ENCODE measurements at places on chromosomes 12 and 14.

DNA sequence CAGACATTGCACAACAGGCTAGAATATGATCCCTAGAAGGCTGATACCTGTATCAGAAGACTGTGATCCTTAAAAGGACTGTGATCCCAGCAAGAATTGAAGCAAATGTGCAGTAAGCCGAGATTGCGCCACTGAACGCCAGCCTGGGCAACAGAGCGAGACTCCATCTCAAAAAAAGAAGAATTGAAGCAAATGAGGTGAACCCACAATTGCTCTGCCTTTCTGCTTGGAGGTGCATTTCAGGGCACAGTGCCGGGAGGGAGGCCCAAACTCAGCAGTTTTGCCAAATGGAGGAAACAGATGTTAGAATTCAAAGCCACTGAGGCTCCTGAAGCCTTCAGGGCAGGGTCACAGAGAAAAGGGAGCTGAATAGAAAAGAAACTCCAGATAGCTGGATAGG, 61.1 kb upstream of the COCH start:
- no peak for DNase-seq
- H3K4me3 ChIP-seq = no peak overlapping the region
- H3K27ac ChIP-seq = no peak overlapping the region

DNA sequence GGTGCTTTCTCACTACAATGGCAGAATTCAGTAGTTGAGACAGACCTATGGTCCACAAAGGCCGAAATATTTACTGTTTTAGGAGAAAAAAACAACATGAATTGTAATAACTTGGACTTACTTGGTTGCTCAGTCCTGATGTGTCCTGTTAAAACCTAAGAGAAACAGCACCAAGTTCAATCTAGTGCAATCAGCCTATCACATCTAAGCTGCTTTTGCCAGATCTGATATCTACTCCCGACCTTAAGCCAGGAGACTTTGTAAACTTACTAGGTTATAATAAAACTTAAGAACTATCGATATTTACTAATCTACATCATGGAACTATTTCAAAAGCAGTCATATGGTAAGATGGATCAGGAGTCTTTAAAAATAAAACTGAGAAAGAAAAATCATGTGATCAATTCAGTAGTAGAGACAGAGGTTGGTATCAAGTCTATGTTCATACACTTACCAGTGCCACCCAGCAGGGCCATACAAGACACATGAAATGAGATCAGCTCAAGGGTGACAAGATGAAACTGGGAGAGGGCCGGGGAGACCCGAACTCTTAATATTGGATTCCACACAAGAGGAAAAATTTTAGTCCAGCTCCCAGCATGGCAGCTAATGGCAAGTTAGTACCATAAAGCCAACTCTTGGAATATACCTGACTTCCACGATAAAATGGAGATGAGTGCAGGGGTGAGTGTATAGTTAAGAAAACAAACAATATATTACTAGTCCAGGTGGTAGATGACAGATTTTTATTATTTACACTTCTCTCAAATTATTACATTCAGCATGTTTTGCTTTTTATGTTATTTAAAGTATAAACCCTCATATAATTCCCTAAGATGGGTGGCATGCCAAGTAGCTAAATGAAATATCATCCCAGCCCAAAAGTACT, 27.5 kb downstream of the NUDT4 start:
- DNase-seq = no peak
- peaks cover 7% of the 10 kb centered on the region for H3K36me3 ChIP-seq
- H3K27ac ChIP-seq = no peak overlapping the region

DNA sequence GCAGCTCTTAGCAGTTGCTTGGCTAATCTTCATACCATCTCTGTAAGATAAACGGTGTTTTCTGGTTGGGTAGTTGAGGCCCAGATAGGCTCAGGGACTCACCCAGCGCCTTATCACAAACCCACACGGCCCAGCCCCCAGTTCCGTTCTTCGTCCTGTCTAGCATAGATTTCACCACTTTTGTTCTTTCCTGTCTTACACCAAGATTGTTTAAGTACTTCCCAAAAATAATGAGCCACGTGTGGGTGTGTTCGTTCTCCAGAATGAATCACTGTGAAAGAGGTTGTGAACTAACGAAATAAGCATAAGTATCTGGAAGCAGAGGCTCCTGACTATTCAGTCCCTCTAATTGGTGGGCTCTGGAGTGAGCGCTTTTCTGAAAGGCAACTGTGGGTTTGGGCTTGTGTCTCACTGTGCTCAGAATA, 21.4 kb downstream of the ACVR1B start:
- no peaks in the 10 kb centered on the region for H3K4me1 ChIP-seq
- peak; percentile 99 for DNase-seq
- H3K4me3 ChIP-seq = no peak overlapping the region
- H3K27ac ChIP-seq = no peak overlapping the region
- H3K36me3 ChIP-seq = no peaks in the 10 kb centered on the region

- H3K27me3 ChIP-seq = no peaks in the 10 kb centered on the region
- H3K27ac ChIP-seq = no peak overlapping the region
- peaks cover 17% of the 10 kb centered on the region for H3K4me1 ChIP-seq
- DNase-seq = no peak
- no peaks in the 10 kb centered on the region for H3K36me3 ChIP-seq
These were observed 66.0 kb upstream of the ACTN1 start for GRCh38 chr14:69044965-69045555.

GRCh38 chr12:78035901-78036606, 205.4 kb downstream of the NAV3 start:
- H3K27me3 ChIP-seq = no peaks in the 10 kb centered on the region
- H3K27ac ChIP-seq = no peak overlapping the region
- no peaks in the 10 kb centered on the region for H3K4me1 ChIP-seq
- no peaks in the 10 kb centered on the region for H3K36me3 ChIP-seq
- no peak for DNase-seq

DNA sequence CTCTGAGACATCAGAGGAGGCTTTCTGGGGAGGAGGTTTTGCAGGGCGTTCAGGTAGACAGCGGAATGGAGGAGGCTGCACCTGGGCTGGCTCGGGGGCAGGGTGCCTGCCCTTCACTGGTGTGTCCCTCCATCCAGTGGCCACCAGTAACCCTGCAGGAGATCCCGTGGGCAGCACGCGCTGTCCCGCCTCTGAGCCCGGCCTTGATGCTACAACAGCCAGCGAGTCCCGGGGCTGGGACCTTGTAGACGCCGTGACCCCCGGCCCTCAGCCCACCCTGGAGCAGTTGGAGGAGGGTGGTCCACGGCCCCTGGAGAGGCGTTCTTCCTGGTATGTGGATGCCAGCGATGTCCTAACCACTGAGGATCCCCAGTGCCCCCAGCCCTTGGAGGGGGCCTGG, 10.0 kb upstream of the ADSS1 start:
- H3K27me3 ChIP-seq = no peaks in the 10 kb centered on the region
- no peak for DNase-seq
- H3K27ac ChIP-seq = no peak overlapping the region
- no peaks in the 10 kb centered on the region for H3K4me1 ChIP-seq

GRCh38 chr14:21860172-21860571, 186.6 kb upstream of the OR4E1 start:
- no peaks in the 10 kb centered on the region for H3K27me3 ChIP-seq
- H3K4me1 ChIP-seq = no peaks in the 10 kb centered on the region
- H3K4me3 ChIP-seq = no peak overlapping the region

DNA sequence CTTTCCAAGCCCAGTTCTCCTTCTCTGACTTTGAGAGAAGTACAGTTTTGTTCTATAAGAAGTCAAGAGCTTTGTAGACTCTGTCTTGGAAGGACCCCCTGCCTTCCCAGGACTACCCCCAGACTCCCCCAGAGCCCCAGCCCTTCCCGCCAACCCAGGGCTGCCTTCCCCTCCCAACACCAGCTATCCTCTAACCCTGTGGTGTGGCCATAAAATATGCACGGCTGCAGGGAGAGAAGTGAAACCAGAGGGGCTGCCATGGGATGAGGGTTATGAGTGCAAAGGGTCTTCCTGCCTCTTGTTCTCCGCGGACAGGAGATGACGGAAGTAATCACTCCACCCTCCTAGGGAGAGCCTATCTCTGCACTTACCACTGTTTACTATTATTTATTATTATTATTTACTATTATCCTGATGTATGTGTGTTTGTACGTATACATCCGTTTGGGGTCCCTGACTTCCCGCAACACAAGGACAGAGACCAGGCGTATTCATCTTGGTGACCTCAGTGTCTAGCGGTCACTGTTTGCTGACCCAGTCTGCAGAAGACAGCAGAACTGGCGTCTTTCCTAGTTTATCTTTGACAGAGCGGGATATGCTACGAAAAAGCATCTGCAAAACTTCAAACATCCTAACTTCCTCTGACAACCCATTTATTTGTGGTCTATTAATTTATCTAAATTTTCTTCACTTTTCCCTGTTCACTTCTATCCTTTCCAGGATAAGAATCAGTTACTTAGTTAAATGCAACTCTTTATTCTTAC, 3.5 kb upstream of the SCNN1A start:
- H3K4me3 ChIP-seq = no peak overlapping the region
- no peak for DNase-seq
- no peaks in the 10 kb centered on the region for H3K36me3 ChIP-seq
- peaks cover 41% of the 10 kb centered on the region for H3K4me1 ChIP-seq
- H3K27me3 ChIP-seq = no peaks in the 10 kb centered on the region

DNA sequence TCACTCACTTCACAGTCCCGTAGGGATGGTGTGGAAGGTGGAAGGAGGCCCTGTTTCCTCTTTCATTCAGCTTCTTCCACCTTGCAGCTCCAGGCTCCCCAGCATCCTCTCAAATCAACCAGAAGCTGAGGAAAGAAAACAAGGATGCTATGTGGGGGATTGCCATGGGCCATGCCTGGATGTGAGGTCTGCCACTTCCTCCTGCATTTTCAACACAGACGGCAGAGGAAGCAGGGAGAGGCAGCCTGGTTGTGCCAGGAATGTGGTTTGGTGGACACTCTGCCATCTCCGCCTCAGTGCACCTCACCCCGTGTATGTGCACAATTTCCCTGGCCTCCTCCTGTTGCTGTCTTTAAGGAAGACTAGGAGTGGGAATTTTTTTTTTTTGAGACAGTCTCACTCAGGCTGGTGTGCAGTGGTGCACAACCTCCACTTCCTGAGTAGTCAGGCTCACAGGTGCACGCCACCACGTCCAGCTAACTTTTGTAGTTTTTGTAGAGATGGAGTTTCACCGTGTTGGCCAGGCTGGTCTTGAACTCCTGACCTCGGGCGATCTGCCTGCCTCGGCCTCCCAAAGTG, 99.2 kb downstream of the SLC15A4 start:
- no peak overlapping the region for H3K4me3 ChIP-seq
- no peak overlapping the region for H3K27ac ChIP-seq
- DNase-seq = no peak
- no peaks in the 10 kb centered on the region for H3K4me1 ChIP-seq
- no peaks in the 10 kb centered on the region for H3K27me3 ChIP-seq

DNA sequence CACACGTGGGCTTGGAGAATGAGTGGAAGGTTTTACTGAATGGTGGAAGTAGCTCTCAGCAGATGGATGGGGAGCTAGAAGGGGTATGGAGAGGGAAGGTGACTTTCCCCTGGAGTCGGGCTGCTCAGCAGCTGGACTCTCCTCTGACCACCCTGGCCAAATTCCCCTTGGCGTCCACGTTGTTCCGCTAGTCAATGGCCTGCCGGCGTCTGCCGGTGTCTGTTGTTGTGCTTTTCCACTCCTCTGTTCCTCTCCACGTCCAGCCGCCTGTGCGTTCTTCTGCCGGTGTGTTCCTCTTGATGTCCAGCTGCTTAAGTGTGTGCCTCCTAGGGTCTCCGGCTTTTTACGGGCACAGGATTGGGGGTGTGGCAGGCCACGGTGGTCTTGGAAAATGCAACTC, 203.5 kb downstream of the MYRFL start:
- no peaks in the 10 kb centered on the region for H3K36me3 ChIP-seq
- no peak overlapping the region for H3K27ac ChIP-seq
- H3K4me1 ChIP-seq = no peaks in the 10 kb centered on the region
- no peak for DNase-seq
- H3K27me3 ChIP-seq = no peaks in the 10 kb centered on the region

GRCh38 chr14:20679907-20680306, 4.5 kb upstream of the RNASE4 start:
- DNase-seq = peak; percentile 62
- no peaks in the 10 kb centered on the region for H3K36me3 ChIP-seq
- H3K27ac ChIP-seq = no peak overlapping the region
- no peak overlapping the region for H3K4me3 ChIP-seq
- no peaks in the 10 kb centered on the region for H3K4me1 ChIP-seq

DNA sequence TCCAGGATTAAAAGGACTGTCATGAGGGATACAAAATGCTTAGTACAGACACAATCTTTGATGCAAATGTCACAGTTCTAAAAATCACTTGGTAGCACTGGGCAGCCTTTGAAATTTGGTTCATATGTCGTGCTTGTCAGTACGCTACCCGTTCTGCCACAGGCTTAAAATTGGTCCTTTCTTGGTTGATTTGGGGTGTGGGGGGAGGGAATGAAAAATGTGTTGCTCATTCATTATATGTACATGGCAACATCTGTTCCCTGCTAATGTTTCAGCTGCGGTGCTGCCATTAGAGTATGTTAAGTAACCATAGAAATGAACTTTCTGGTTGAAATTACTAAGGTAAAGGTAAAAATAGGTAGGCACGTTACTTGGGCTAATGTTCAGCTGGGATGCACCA, 155.4 kb upstream of the ARHGAP5 start:
- H3K4me3 ChIP-seq = no peak overlapping the region
- no peaks in the 10 kb centered on the region for H3K27me3 ChIP-seq
- no peak for DNase-seq
- no peak overlapping the region for H3K27ac ChIP-seq
- no peaks in the 10 kb centered on the region for H3K4me1 ChIP-seq

DNA sequence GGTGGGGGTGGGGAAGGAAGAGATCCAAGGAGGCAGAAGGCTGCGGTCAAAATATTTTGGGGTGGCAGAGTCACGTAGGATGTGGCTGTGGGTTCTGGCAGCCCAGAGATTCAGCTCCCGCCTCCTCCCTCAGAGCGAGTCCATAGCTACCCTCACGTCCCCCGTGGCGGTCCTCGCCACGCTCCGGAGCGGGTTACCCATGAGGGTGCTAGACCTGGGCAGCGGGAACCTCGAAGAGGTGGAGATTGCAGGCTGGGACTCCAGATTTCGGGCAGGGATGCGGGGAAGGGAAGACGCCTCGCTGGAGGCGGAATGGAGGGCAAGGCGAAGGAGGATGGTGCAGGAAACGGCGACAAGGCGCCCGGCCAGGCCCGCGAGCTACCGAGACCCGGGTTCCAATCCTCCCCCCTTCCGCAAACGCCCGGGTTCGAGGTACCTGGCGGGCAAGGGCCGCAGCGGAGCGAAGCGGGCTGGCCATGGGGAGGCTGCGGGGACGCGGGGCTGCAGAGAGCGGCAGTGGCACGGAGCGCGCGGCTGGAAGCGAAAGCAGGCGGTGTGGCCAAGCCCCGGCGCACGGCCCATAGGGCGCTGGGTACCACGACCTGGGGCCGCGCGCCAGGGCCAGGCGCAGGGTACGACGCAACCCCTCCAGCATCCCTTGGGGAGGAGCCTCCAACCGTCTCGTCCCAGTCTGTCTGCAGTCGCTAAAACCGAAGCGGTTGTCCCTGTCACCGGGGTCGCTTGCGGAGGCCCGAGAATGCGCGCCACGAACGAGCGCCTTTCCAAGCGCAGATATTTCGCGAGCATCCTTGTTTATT, 46.2 kb downstream of the BCAT1 start:
- peaks cover 2% of the 10 kb centered on the region for H3K36me3 ChIP-seq
- H3K27me3 ChIP-seq = peaks cover 4% of the 10 kb centered on the region
- no peak overlapping the region for H3K27ac ChIP-seq
- DNase-seq = no peak
- peak overlapping the region; percentile 60 for H3K4me3 ChIP-seq

GRCh38 chr12:49200919-49201594, 12.2 kb upstream of the TUBA1A start:
- no peak overlapping the region for H3K4me3 ChIP-seq
- no peaks in the 10 kb centered on the region for H3K4me1 ChIP-seq
- H3K27ac ChIP-seq = no peak overlapping the region
- no peaks in the 10 kb centered on the region for H3K27me3 ChIP-seq
- peak; percentile 10 for DNase-seq
- H3K36me3 ChIP-seq = no peaks in the 10 kb centered on the region

Measured in trophoblast cell (in vitro differentiated cells and primary cell).